ENCODE measurements at places on chromosomes 6 and 20.
A peak's percentile ranks its signal among the peaks of the same experiment; 100 is the strongest.

DNA sequence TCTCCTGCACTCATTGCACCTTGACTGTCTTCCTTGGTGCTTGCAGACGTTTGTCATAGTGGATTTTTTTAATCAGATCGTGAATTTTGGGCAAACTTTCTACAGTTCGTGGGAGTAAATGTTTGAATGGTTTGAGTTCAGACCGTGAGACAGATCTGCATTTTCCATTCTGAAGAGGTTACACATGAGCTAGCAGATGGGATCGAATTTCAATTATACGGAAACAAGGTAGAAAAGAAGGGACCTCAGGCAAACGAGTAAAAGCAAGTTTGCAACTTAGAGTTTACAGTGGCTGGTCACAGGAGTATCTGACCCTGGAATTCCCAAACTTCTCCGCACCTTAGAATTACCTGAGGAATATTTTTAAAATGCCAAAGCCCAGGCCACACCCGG, 17.2 kb upstream of the NCR2 start:
- DNase-seq: no peak

GRCh38 chr20:62352402-62353288, 14.5 kb downstream of the LAMA5 start:
- DNase-seq: no peak

GRCh38 chr6:52503851-52504781, 72.7 kb downstream of the TRAM2 start:
- DNase-seq: no peak

- no peak for DNase-seq
These were observed 4.3 kb downstream of the TMEM30A start for GRCh38 chr6:75280131-75280855.

DNA sequence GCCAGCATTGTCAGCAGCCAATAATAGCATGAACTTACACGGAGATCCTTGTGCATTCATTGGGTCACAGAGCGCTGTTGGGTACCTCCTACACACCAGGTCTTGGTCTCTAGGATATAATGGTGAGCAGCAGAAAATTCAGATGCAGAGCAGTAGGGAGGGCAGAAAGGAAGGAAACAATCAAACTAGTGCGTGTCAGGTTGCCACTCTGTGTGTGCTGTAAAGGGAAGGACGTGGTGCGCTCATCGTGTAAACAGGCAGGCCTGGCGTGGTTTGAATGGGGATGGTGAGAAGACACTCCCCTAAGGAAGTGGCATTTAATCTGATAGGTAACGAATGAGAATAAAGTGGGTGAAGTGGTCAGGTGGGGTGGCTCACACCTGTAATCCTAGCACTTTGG, 336.4 kb downstream of the CDH26 start:
- DNase-seq: no peak

DNA sequence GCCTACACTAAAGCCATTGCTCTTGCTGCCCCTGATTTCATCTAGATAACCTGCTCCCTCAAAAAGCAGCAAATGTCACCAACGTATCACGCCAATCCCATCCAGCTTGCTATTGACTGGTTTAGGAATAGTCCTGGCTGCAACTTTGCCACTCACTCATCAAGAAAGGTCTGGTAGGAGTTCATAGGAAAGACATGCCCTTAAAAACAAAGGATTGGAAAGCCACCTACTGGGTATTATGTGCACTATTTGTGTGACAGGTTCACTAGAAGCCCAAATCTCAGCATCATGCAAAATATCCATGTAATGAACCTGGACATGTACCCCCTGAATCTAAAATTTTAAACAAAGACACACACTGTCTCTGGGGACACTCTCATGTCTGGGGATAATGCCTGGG, 170.4 kb upstream of the COL21A1 start:
- no peak for DNase-seq

DNA sequence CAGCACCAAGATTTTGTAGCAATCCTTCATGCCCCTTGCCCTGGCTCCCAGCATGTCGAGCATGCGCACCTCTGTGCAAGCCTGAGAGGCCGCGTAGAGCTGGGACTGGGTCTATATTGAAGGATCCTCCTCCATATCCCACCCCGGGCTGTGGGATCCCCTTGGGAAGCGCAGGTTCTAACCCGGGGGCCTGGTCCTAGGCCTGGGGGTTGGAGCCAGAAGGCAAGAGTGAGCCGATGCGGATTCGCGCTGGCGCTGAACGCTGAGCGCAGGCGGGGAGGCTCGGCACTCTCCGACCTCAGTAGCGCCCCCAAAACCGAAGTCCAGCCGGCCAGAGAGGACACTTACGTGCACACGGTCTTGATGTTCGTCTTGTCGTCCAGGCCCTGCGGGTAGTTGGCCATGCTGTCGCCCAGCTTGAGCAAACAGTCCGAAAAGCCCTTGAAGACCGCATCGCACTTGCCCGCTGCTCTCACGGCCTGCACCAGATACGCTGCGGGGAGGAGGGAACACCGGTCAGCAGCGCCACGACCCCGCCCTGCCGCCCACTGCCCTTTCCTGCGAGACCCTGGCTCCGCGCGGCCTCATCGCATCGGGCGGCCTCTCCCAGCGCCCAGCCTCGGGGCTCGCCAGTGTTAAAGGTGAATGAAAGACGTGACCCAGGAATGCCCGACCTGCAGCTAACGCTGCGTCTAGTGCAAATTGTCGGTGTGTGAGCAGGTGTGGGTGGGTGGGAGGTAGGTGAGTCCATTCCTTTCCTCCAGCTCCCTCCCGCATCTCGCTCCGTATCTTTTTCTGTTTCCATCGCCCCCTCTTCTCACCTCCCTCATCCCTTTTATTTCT, 4.5 kb downstream of the NRN1 start:
- no peak for DNase-seq

DNA sequence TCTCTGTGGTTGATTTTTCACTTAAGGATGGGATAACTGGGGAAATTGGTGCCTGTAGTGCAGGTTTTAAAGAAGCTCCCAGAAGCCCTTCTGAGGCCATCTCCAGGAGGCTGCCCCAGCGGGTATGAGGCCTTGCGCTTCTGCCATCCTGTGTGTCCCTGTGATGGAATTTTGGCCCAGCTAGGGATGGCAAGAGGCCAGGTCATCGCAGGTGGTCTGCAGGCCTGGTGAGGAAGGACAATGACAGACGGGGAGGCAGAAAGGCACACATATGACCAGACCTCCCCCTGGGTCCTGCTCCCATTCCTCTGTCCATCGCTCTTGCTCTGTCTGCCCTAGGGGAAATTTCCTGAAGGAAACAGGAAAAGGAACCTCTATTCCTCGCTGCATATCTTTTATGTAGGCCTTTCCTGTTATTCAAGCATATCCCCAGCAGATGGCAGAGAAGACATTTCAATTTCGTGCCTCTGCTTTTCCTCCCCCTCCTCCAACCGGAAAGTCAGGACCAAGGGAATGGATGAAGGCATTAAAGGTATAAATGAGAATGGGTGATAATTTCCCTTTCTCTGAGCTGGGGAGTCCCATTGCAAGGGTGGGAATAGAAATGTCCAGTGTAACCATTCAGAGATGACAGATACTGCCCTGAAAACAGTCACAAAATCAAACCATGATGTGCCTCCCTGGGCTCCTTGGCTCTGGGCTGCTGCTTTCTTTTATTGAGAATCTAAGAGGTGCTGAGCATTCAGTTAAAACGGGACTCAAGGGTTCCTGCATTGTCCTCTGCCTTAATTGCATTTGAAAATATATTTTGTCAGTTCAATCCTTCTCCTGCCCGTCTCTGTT, 17.6 kb upstream of the HLA-F start:
- DNase-seq: no peak

GRCh38 chr6:90110971-90111370, 185.7 kb downstream of the BACH2 start:
- no peak for DNase-seq

DNA sequence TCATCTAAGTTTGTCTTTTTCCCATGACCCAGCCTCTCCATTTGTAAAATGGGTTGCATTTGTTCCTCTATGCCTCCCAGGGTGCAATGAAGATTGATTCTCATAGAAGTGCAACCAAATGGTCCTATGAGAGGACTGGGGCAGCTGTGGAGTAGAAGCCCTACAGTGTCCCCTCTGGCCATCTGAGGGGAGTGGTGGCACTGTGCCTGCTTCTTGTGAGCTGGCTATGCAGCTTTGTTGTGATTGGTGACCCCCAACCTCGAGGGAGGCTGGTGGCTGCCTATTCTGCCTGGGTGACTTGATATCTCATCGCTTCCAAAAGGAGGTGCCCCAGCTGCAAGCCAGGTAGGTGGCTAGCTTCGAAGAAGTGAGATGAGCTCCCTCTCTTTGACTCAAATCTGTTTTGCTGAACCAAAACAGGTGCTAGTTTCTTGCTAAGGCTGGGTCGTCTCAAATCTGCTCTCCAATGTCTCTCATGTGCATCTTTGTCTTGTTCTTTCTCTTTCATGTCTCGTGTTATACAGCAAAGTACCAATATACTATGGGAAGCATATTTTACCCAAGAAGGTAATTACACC, 33.9 kb downstream of the TXLNB start:
- no peak for DNase-seq

DNA sequence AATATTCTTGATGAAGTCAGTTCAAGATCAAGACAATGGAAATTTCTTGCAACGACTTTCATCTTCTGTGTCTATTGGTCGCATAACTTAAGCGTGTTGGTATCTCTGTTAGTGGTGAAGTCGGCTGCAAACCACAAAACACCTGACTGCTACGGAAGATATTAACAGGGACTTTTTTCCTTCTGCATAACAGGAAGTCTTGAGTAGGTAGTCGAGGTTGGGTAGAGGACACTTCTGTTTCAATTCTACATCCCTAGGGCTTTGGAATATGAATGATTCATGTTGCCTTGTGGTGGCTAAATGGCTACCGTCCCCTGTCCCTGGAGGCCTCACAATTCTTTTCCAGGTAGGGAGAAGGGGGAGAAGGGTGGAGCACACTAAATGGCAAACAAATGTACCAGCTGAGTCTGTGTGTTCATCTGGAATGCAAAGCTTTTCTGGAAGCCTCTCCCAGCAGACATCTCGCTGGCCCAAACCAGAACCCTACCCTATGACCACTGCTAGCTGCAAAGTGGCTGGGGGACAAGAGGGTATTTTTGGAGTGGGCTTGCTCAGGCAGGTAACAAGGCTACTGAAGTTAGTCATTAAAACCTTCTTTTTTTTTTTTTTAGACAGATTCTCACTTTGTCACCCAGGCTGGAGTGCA, 34.6 kb upstream of the NKX2-2 start:
- no peak for DNase-seq

DNA sequence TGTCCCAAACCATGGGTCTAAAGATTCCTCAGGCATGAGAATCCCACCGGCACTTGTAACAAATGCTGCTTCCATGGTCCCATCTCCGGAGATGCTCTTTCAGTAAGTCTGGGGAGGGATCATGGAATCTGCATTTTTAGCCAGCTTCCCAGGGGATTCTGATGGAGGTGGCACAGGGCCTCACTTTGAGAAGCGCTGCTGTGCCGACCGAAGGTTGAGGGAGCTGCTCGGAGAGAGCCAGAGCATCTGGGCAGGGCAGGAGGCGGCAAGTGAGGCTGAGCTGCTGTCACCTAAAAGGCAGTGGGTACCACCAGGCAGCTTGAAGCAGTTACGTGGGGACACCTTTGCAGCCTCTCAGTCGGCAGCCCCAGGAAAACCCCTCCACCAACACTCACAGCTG, 100.2 kb upstream of the CDYL start:
- DNase-seq: no peak

DNA sequence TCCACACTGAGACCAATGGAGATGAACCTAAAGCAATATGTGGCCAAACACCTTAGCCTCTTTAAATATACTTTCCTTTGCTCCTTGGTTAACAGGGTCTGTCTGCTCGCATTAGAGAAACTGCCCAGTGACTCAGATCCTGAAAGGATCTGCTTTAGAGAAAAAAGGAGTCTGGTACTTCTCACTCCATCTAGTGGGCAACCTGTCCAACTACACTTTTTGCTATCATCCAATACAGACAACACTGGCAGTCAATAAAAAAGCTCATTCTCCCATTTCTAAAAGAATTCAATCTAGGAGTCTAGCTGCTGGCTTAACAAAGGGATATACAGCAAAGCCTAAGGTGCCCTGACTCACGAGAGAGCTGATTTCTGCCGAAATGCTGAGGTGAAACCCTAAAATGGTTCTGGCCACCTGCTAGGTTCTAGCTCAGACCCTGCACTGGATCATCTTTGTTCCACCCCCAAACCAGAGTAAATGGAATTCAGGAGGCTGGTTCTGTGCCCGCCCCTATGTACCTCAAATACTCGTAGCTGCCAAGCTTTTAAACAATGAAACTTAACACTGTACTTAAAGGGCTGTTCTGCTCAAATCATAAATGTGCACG, 11.5 kb downstream of the GNL1 start:
- peak; percentile 81 for DNase-seq

GRCh38 chr6:167079853-167080297, 43.0 kb upstream of the CCR6 start:
- DNase-seq: peak; percentile 66

- peak; percentile 72 for DNase-seq
These were observed 97.8 kb upstream of the OGFRL1 start for GRCh38 chr6:71190809-71191208.

DNA sequence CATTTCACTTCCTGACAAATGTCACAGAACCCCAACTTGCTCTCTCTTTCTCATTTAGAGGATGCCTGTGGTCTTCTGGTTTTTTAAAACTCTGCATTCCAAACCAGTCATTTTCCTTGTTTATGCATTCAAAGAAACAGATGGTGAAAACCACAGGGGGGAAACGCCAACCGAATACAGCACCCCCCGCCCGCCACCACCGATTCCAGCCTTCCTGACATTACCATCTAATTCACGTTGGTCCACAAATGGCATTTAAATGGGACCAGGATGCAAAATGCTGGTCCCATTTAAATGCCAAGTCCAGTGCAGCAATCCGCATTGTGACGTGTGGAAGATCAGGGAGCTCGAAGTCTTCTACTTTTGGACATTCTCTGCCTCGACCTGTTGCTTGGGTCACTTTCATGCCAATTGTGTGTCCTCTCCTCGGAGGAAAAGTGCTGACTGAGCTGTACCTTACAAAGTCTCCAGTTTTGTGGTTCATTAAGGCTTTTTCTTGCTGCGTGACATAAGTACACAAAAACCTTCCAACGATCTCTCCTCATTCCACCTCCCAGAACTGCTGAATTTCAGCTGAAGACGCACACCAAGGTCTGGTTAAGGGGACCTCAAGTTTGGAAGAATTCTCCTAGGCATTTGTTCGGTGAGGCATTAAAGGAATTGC, 35.8 kb downstream of the NEDD9 start:
- no peak for DNase-seq

GRCh38 chr20:54626126-54626525, 150.7 kb downstream of the DOK5 start:
- no peak for DNase-seq

DNA sequence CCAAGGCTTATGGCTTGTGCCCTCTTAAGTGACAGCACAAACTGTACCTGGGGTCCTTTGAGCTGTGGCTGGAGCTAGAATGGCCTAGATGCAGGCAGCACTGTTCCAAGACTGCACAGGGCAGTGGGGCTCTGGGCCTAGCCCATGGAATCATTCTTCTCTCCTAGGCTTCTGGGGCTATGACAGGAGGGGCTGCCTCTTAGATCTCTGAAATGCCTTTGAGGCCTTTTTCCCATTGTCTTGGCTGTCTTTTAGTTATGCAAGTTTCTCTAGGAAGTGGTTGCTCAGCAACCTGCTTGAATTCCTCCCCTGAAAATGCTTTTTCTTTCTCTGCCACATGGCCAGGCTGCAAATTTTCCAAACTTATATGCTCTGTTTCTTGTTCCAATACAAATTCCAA, 183.4 kb downstream of the WDR27 start:
- no peak for DNase-seq

Data from Karpas-422 (cell line).